ENCODE measurements at places on chromosomes 3 and 15.

GRCh38 chr3:53799338-53799865, 46.8 kb downstream of the CHDH start:
- no peak for DNase-seq

GRCh38 chr3:157092230-157092629, 67.7 kb downstream of the CCNL1 start:
- no peak for DNase-seq

DNA sequence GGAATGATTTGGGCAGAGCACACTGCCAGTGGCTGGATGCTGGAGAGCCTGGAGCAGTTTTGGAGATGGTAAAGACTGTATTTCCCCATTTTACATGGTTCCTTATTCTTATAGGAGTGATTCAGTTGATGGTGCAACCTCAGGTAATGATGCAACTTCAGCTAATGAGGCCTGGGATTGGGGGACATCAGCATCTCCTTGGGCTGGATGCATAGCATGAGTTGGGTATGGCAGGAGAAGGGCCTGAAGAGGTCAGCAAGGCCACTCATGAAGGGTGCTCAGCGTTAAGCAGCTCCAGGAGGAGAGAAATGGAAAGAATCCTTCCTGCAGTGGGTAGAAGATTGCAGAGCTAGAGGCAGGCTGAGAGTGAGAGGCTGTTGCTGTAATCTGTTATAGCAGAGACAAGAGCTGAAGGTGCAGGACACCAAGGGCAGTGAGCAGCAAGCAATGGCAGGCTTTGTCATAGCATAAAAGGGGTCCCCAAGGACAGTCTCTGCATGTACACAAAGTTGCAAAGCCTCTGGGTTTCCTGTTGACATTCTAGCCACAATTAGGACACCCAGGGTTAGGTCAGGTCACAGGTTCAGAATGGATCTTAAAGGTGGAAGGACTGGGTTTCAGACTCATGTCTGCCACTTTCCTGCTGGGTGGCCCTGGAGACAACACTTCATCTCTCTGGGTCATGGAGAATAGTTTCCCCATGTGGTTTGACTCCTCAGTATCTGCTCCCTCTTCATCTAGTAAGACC, 29.5 kb upstream of the SNRK start:
- no peak for DNase-seq

DNA sequence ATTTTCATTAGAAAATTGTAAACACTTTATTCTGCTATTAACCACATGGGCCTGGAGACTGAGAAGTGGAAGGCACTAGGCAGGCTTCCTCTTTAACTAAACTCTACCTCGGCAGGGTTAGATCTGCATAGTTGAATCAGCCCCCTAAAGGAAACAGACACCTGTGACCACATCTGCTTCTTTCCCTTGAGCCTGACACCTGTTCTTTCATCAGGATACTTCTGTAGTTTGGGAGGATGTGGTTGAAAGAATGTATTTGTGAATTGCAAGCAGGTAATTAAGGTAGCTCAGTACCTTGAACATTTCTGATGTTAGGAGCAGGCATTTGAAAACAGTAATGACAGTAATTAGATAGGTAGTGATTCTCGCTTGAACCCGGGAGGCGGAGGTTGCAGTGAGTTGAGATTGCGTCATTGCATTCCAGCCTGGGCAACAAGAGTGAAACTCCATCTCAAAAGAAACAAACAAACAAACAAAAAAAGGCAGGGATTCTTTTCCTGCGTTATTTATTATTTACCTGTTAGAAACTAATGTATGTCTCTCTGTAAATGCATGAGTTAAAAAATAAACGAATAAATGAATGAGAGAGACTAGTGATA, 468.5 kb downstream of the NLGN1 start:
- no peak for DNase-seq

GRCh38 chr3:52302426-52303145, 13.5 kb upstream of the DNAH1 start:
- no peak for DNase-seq

DNA sequence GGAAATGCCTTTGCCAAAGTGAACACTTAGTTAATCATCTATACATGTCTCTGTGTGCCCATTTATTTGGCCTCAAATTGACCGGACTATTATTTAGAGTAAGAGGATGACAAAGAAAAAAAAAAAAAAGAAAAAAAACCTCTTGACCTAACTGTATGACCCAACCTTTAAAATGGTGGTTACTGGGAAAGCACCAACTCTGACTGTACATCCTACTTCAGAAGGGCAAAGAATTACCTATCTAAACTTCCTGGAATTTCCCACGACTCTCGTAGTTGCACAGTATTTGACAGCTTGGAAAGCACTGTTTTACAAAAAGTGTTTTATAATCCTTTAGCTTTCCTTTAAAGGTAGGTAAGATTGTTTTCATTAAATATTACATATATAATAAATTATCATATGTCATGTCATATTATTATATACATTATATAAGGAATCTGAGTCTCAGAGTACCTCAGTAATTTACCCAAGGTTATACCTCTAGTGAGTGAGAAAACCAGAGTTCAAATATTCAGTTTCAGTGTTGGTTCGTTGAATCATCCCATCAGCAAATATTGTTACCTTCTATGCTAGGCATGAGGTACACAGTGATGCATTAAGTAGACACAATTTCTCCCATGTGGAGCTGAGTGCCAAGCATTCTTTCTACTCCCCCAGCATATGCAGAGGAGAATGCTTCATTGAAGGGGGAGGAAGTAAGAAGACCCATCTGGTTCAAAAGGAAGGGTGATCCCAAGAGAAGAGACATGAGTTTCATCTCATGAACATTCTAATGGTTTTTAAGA, 5.0 kb downstream of the BCL2A1 start:
- no peak for DNase-seq

- DNase-seq = peak; percentile 62
Observed at GRCh38 chr3:128112357-128112968, 11.1 kb downstream of the RUVBL1 start.

DNA sequence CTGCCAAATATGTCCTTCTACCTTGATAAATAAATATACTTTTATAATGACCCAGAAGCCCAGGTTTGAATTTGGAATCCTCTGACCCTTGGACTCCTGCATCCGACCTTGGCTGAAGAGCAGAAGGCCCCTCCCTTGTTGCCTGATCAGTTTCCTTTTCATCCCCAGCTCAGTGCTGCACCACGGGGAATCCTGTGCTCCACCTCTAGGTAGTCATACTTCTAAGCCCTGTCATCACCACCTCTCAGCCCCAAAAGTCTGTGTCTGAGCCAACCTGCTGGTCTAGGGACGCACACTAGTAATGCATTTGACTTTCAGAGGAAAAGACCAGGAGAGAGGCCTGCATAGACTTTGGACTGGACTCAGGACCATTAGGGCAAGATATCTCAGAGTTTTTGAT, 310.6 kb downstream of the NLGN1 start:
- no peak for DNase-seq

DNA sequence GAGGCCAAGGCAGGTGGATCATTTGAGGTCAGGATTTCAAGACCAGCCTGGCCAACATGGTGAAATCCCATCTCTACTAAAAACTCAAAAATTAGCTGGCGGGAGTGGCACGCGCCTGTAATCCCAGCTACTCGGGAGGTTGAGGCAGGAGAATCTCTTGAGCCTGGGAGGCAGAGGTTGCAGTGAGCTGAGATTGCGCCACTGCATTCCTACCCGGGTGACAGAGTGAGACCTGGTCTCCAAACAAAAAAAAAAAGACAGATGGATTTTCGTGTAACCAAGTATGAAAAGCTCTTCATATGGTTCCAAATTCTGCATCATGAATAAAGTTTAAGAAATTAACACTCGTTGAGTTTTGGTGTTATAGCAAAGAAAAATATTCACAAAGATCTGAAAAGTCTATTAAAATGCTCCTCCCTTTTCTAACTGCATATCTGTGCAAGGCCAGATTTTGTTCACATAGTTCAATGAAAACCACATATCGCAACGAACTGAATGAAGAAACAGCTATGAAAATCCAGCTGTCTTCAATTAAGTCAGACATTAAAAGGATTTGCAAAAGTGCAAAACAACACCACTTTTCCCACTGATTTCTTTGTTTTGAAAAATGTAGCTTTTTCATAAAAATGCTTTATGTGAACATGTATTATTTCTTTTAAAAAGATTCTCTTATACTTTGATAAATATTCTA, 23.8 kb upstream of the FBLN2 start:
- DNase-seq = no peak
